ENCODE measurements at places on chromosomes 13 and 19.

DNA sequence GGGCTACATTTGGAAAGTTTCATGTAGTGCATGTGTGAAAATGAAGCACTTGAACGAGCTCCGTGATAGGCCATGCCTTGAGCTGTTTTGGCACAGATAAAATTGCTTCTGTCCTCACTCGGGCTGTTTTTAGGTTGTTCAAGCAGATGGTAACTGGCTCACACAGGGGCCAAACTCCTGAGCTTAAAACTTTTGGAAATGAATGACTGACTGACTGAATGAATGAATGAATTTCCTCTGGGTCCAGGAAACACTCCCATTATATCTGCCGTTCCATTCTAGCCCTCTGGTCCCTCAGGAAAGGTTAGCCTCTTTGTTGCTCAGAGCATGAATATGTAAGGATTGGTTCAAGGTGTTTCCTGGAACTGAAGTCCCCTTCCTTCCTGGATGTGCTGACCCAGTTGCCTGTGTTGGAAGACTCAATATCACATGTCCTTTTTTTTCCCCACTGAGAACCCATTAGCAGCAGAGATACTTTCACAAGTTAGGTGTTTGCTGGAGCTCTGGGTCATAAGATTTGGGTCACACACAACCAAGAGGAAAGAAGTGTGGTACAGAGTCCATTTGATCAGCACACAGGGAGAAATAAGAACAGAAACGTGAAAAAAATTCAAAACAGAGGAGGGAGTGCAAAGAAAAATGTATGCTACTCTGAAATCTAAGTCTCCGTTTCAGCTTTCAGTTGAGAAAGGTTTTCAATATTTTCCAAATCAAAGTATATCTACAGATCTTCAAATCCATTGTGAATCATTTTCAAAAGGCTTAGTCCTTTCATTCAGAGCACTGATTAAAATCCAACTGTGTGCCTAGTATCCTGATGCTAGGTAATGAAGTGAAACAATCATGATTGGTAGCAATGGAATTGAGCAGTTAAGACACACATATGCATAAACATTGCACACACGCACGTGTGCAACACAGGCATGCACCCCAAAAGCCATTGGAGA is 18.9 kb downstream of the MBNL2 start:
- DNase-seq, result no peak

- no peak for DNase-seq
Measured at GRCh38 chr13:63704521-63704920, 2288.9 kb upstream of the PCDH20 start.

DNA sequence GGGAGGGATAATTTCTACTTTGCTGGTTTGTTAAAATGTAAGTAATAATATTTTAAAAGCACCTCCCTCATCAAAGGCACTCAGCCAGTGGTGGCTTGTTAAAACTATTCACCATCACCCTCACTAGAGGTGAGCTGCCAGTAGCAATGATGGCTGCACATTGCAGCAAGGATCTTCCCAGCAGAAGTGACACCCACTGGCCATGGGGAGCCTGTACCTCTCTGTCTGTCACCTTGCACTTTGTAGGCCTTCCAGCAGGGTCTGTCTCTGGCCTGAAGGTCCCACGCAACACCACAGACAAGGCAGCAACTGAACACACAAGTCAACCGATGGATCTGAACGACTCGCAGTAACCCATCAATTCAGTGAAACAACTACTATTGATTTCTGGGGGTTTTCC is 47.3 kb upstream of the C13orf42 start:
- DNase-seq, result no peak

- DNase-seq, result no peak
Measured at GRCh38 chr13:29817604-29818378, 32.6 kb downstream of the UBL3 start.
